ENCODE measurements at places on chromosomes 6 and 20.

- peak; percentile 54 for DNase-seq
These were observed 162.6 kb downstream of the FAM83B start for GRCh38 chr6:55009131-55009530.

GRCh38 chr20:63821811-63822210 is 9.3 kb downstream of the ZBTB46 start:
- DNase-seq, result no peak

- DNase-seq, result no peak
These were observed 14.6 kb upstream of the MEI4 start for GRCh38 chr6:77638129-77638830.

DNA sequence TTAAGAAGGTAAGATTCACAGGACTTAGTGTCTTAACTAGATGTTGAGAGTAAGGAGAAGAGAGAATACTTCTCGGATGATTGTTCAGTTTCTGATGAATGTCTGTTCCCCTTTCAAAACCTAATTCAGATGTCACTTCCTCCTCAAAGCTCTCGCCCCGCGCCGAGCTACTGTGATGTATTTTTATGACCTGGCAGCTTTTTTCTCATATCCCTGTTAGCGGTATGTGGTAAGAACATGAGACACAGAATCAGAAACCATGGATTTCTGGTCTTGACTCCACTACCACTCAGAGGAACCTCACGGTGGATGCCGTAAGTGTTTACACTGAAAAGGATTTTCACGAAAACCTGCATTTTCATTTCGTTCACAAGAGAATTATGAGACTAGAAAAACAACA is 48.4 kb downstream of the CEP43 start:
- DNase-seq, result no peak

DNA sequence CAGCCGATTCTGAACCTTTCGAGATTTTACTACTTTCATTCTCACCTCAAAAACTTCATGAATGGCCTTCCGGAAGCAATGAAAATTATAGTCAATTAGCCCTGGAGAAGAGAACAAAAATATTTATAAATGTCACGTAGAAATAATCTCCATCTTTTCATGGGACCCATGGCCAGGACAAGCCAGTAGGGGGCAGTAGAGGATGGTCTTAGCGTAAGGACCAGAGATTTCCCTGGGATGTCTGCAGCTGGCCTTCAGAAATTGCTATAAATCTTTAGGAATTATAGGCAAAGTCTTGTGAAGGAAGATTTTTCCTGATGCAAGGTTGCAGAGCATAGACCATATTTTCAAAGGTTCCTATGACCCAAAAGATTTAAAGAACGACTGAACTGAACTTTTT is 15.6 kb upstream of the UBE2J1 start:
- peak; percentile 55 for DNase-seq

GRCh38 chr6:126534401-126534800 is 194.5 kb downstream of the CENPW start:
- no peak for DNase-seq

DNA sequence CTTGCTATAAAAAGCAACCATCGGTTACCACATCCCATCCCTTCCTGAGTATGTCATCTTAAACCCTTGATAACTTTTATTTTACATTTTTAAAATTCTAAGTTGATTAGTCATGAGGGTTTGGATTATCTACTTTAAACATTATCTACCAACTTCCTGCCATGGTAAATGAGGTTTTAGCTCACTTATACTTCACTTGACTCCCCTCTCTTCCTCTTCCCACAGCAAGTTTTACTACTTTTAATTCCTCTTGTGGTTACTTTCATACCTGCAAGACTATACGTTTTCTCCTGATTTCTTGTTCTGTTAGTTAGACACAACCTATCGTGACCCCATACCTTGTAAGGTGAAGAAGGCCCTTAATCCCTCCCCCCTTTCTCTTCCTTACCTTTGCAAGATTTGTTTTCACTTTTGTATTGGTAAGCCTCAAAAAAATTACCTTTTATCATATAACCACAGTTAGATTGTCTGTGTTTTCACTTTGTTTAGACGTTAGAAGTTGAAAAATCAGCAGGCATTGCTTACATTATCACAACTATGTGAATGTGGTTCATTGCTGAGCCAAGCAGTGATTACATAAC is 60.1 kb upstream of the OGFRL1 start:
- no peak for DNase-seq

DNA sequence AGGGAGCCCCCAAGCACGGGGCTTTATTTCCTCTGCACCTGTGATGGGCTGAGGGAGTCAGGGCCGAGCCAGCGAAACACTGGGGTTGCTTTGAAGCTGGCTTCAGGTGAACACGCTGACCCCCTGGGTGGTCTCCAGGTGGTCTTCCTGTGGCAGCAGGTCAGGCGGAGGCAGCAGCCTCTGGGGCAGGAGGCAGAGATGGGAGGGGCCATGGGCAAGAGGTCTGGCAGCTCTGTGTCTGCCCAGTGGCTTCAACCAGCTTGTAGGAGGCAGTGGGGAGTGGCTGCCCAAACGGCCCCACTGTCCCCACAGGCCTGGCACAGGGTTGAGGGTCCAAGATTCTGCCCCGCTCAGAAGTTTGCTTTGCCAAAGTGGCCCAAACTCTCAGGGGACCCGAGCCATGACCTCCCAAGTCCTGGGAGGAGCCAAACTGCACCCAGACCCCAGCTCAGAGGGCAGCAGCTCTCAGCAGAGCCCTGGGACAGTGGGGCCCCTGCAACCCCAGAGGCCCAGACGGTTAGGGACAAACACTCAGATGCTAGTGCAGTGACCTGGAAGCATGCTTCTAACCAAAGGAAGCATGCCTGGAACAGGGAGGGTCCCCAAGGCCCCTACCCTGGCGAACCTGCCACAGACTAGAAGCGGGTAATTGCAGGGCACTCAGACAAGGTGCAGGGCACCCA is 15.3 kb downstream of the NTSR1 start:
- no peak for DNase-seq

- DNase-seq, result no peak
These were observed 19.2 kb downstream of the PSMG4 start for GRCh38 chr6:3277851-3278416.

DNA sequence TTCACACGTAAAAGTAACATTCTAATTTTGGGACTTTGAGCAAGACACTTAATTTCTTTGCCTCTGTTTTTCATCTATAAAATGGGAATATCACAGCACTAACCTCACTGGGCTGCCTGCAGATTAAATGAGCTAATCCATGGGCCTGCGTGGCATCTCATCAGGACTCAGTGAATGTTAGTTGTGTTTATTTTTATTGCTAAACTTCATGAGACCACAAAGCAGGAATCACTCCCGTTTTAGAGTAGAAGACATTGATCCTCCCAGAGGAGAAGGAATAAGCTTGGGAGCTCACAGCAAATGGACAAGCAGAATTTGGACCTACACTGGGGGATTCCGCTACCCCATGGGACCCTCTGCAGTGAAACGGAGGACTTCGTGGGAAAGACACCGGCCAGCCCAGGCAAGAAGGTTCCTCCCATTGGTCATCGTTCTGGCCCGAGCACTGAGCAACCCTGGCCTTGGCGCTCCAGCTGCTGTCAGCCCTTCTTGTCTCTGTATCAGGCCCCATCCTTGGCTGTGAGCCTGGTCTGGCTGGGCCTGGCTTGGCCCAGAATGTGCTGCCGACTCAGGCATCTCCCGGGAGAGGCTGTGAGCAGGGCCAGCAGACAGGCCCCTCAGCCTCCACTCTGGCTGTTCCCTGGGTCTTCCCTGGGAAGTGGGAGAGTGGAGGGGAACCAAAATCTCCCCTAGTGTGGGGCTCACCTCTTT is 79.8 kb downstream of the NFATC2 start:
- DNase-seq, result no peak

DNA sequence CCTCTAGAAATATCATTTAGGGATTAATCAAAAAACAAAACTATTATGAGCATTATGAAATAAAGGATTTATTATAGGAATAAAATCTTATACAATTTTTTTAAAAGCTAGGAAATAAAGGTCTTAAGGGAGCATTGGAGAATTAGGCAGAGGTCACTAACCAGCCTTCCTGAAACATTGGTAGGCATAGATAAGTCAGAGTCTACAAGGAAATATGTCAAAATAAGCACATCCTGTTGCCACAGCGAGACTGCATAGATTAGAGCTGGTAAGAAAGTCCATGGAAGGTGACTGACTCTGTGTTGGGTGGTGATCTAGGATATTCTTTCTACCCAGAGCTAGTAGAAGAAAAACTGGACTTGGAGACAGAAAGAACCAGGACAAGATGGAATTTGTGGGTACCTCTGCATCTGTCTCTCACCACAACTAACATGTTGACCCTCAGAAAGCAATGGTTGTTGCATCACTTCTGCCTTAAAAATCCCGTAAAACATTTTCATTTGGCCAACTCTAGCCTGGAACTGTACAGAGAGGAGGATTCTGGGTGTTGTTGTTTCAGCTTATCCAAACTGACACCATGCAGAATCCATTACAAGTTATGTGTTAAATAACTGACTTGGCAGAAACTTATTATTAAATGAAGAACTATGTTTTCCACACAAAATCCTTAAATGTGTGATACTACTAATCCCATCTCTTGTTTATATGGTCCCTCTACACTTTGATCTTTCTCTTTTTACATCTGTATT is 77.1 kb downstream of the FBXO5 start:
- no peak for DNase-seq

DNA sequence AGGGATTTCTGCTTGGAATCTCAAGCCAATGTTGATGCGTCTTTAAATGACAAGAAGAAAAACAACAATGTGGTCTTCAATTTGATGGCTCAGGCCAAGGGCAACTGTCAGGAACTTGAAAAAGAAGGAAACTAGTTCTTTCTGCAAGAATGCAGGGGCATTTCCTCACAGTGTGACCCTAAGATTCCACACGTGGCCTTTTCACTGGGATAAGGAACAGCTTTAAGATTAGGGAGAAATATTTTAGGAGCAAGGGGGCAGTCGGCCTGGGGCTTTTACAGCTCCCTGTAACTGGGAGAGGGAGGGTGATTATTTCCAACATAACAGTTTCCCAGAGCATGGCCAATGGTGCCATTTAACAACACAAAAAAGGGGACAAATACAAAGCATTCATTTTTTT is 39.4 kb upstream of the MRPS10 start:
- DNase-seq, result no peak

GRCh38 chr6:79911992-79912391 is 35.4 kb downstream of the ELOVL4 start:
- no peak for DNase-seq

- no peak for DNase-seq
These were observed 58.0 kb downstream of the SULF2 start for GRCh38 chr20:47727170-47727880.

- peak; percentile 67 for DNase-seq
These were observed 43.2 kb upstream of the OSTM1 start for GRCh38 chr6:108117427-108118358.

- no peak for DNase-seq
These were observed 42.0 kb upstream of the OLIG3 start for GRCh38 chr6:137536104-137536773.

GRCh38 chr6:143867236-143867635 is 3.0 kb downstream of the ZC2HC1B start:
- no peak for DNase-seq

DNA sequence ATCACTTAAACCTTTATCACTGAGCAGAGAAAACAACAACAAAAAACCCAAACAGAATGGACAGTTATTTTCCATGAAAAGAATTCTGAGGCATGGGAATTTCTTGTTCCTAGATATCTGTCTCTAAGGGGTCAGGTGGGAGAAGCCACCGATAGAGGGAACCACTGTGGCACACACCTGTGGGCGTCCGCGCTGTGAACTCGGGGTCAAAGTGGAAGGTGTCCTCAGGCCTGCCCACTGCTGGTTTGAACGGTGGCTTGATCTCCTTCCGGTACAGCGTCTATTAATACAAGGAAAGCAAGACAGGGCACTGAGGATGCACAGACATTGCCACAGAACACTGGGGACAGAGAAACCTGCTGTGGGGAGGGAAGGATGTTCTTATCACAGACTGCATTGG is 76.5 kb upstream of the MPC1 start:
- DNase-seq, result no peak

Data from ecto neural progenitor cell (in vitro differentiated cells).